CD4-positive, alpha-beta T cell treated with Interleukin-4 for 4 hours (primary cell): ENCODE measurements at places on chromosomes 13 and 19.

GRCh38 chr13:112799394-112799793 is 109.6 kb downstream of the ATP11A start:
- no peak for DNase-seq

- no peak for DNase-seq
These were observed 5.6 kb downstream of the BCAM start for GRCh38 chr19:44814517-44814916.

DNA sequence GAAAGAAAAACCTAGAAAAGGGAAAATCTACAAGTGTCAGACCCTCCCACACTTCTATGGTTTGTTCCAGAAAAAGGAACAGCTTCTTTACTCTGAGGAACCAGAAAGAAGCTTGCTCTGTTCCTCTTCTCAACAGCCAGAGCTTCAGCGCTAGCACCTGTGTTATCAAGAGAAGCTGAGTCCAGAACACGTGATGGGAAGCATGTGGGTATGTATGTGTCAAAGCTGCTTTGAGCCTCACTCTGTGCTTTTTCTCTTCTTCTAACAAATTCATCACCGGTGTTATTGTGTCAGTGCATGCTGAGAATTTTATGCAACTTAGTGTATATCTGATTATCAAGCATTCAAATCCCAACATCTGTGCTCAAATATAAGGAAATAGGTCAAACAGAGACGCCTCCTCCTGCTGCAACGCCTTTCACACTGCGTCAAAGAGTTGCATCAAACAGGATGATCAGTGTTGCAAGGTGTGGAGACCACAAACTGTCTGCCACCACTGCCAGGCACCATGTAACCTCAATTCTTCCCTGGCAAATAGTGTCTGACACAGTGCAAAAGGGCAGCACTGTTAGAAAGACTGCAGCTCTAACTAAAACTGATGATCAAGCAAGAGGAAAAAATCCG is 83.9 kb downstream of the LRRC63 start:
- DNase-seq: peak; percentile 76

DNA sequence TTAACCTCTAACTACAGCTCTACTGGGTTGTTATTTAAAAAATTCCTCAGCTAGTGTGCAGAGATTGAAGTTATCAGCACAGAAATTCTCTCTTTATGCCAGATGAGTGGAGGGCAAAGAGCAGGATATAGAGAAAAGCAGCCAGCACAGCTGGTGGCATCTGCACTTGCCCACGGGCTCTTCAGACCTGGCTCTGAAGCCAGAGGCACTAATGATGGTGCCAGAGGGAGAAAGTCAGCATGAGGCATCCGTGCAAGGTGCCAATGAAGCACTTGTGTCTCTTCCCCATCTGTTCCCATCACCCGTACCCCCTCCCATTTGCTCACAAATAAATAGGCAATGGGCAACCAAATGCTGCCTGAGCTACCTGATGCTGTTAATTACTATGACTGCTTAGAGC is 138.9 kb downstream of the OLFM4 start:
- no peak for DNase-seq

- no peak for DNase-seq
These were observed 3.8 kb downstream of the SGTA start for GRCh38 chr19:2779121-2779740.

GRCh38 chr13:33392794-33393405 is 107.3 kb upstream of the STARD13 start:
- DNase-seq: no peak

DNA sequence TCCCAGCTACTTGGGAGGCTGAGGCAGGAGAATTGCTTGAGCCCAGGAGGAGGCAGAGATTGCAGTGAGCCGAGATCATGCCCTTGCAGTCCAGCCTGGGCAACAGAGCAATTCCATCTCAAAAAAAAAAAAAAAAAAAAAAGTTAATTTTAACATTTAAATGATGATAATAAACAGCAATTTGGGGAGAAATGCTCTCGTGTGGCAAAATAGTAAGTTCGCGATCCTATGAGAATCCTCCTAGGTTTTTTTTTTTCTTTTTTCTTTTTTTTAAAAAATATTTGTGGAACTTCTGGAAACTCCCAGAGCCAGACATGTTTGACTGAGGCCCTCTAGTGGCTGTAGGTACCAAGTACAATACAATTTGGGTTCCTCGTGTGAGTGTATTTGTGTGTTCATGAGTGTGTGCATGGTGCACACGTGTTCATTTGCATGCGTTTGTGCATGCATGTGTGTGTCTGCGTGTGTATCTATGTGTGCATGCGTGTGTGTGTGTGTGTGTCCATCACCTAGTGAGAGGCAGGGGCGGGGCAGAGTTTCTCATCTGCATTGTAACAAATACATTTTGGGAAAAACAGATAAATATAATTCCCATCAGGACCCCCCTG is 31.2 kb downstream of the TMPRSS9 start:
- peak; percentile 71 for DNase-seq

- peak; percentile 81 for DNase-seq
These were observed 6.2 kb downstream of the MYO1F start for GRCh38 chr19:8571006-8571411.

- DNase-seq: no peak
These were observed 264.4 kb downstream of the TEX29 start for GRCh38 chr13:111584870-111585269.

GRCh38 chr19:33430674-33431277 is 57.3 kb downstream of the CEBPG start:
- DNase-seq: peak; percentile 41

DNA sequence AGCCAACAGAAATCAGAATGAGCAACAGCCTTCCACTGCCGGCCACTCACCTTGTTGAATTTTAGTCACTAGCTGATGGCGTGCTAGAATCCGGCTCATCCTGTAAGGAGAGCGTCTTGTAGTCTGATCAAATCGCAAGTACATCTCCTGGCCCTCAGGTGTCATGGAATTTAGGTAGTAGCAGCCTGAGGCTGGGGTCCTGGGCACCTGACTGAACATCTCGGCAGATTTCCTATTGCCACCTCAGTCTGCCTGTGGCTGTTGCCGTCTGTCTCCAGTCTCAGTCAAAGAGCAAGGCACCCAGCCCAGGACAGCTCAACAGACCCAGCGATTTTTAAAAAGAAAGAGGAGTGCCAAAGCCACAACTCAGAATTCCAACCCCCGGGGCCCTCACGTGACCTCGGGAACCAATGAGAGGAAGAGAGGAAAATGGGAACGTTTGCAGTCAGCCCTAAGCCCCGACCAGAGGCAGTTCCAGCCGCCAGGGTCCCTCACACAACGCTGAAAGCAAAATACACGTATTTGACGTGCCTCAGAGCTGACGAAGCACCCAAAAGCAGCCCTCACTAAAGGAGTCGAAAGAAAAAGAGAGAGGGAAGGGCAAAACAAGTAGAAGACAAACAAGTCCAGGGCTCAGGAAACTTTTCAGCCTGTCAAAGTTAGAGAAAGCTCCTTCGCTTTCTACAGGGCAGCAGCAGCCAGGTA is at the start of gene STARD13:
Gene STARD13 (minus strand): TSS at position 336 of the 705 bp plus-strand sequence. CDS start 117 bp downstream, at position 219.
- no peak for DNase-seq

GRCh38 chr13:67943116-67943515 is 713.0 kb upstream of the PCDH9 start:
- no peak for DNase-seq

GRCh38 chr13:77767413-77767812 is 69.9 kb downstream of the SLAIN1 start:
- no peak for DNase-seq

DNA sequence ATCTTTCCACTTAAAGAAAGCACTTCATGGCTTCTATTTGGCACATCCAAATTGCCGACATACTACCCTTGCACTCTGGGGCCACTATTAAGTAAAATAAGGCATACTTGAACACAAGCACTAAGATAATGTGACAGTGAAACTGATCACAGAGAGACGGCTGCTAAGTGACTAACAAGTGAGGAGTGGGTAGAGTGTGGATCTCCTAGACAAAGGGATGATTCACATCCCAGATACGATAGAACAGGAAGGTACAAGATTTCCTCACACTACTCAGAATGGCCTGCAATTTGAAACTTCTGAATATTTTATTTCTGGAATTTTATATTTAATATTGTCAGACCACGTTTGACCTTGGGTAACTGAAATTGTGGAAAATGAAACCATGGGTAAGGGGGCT is 1721.8 kb upstream of the SPRY2 start:
- no peak for DNase-seq

GRCh38 chr19:7869910-7870511 is 4.2 kb downstream of the PRR36 start:
- peak; percentile 37 for DNase-seq

- DNase-seq: no peak
These were observed 305.6 kb upstream of the TMTC4 start for GRCh38 chr13:100980171-100980570.

- no peak for DNase-seq
These were observed at the start of gene PTPRH for GRCh38 chr19:55208880-55209692. Gene PTPRH (minus strand): TSS chr19:55209501. CDS start chr19:55209433, 68 bp downstream.

DNA sequence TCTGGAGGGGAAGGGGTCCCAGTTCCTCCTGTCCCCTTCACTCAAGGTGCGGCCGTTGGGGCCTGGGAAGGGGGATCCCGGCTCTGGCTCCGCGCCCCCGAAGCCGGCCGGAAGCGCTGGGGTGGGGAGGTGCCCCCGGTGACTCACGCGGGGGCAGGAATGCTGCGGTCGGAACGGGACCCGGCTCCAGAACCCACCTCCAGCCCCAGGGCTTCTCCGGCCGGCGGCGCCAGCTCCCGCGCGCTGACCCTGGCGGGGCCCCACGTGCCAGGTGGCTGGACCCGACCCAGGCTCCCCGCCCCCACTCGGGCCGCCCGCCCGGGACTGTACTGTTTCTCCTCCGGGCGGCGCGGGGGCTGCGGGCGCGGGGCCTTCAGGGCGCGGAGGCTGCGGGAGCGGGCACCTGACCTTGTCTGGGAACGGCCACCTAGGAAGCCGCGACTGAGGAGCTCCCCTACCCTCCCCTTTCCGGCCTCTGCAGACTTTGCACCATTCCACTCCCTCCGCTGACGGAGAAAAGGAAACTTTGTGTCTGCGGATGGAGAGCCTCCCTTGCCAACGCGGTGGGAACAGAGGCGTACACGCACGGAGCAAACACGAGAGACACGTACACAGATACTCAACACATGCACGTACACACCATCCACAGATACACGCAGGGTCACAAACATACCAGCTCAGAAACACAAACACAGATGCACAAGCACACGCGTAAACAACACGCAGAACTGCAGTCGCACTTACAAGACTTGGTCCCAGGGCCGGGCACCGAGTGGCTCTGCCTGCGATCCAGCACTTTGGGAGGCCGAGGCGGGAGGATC is 7.2 kb downstream of the AXL start:
- DNase-seq: no peak

- DNase-seq: no peak
These were observed 41.1 kb downstream of the ZNF729 start for GRCh38 chr19:22327321-22327720.

DNA sequence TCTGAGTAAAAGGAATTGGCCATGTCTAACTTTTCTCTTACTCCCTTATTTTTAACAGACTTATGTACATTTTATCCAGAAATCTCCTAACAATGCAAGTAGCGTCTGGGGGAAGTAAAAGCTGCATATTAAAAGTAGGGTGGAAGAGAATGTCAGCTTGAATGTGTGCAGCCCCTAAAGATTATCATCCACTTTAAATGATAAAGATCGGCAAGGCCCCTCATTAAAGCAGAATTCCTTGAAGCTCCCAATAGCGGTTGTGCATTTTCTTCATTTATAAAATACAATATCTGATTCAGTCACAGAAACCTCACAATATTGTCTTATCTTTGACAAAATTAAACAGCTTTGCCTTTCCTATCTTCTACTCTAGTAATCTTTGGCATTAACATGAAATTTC is 184.6 kb downstream of the LHFPL6 start:
- no peak for DNase-seq

- DNase-seq: peak; percentile 87
These were observed 2.8 kb downstream of the ZFP36 start for GRCh38 chr19:39409208-39410016.

GRCh38 chr19:53898636-53899341 is 10.3 kb upstream of the CACNG7 start:
- no peak for DNase-seq

- no peak for DNase-seq
These were observed 19.4 kb upstream of the RANBP3 start for GRCh38 chr19:5997371-5997770.

DNA sequence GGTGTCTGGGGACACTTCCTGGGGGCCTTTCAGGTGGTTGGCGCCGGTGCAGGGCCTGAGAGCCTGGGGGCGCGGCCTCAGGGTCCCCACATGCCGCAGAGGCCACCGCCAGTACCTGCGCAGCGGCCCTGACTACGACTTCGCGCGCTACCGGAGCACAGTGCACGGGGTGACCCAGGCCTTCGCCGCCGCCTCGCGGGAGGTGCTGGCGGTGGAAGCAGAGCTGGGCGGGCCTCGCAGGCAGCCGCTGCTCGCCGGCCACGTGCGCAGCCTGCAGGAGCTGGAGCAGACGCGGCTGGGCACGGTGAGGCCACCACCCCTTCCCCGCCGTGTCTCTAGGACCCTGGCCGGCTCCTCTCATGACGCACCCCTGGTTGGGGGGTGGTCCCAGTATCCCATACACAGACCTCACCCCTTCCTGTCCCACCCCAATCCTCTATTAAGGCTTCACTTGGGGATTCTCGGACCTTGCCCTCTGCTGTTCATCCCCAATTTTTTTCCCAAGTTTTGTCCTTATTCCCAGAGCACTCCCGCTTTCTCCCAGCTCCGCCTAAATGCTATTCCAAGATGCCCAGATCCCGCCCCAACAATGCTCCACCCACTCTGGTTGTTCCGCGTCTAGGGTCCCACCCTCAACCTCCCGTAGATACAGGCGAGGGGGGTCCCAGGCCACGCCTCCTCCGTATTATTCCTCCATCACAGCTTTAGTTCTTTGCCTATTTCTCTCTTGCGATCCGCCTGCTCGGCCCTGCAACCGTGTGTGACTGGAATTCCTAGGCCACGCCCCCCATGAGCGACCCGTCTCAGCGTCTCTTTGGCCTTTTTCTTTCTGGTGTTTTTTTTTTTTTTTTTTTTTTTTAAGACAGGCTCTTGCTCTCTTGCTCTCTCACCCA is 1.0 kb downstream of the REX1BD start:
- DNase-seq: no peak

DNA sequence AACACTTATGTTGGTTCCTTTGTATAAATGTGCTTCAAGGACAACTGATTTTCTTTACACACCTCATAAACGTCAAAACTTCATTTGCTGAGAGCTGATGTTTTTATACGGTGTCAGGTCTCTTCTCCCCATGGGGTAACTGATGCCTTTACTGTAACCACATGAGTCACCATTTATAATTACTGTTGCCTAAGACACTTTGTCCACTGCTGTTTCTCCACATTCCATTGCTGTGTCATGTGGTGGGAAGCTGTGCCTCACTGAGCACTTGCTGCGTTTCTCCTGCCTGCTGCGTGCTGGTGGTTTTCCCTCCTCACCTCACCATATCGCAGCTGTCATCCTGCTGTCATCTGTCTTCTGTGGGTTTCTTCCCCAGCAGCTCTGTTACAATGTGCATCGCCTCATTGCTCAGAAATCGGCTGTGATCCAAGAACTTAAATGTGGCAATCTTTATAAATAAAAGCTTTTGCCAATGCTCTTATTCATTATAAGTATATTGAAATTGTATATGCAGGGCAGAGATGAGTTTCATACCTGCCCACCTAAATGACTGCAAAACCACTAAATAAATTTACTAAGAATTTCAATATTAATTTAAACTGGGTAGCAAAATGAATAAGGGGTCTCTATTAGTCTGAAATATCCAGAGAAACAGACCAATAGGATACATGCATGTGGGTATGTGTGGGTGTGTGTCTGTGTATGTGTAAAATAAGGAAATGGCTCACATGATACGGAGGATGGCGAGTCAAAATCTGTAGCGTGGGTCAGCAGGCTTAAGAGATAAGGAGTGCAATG is 547.0 kb upstream of the SLITRK5 start:
- no peak for DNase-seq

- DNase-seq: peak; percentile 71
These were observed 19.0 kb downstream of the MRPS12 start for GRCh38 chr19:38949580-38950367.
